ENCODE measurements at places on chromosomes 5 and 9. TPM values are rescaled to one million over a fixed set of nuclear protein-coding genes. Genes with fewer than 3 reads are reported as not detected.

Gene CDH9
- total RNA-seq = not detected

Gene SV2C
- total RNA-seq = not detected

Gene P4HA2
- 324 TPM for total RNA-seq

Gene CD72
- 0.72 TPM for total RNA-seq

Gene FGF18
- total RNA-seq = 0.24 TPM

Gene C5orf46
- not detected for total RNA-seq

Gene IFNA21
- total RNA-seq = not detected

Measured in tracheal epithelial cell (primary cell).